ENCODE measurements at places on chromosomes 1 and 21.
A peak's percentile ranks its signal among the peaks of the same experiment; 100 is the strongest.

DNA sequence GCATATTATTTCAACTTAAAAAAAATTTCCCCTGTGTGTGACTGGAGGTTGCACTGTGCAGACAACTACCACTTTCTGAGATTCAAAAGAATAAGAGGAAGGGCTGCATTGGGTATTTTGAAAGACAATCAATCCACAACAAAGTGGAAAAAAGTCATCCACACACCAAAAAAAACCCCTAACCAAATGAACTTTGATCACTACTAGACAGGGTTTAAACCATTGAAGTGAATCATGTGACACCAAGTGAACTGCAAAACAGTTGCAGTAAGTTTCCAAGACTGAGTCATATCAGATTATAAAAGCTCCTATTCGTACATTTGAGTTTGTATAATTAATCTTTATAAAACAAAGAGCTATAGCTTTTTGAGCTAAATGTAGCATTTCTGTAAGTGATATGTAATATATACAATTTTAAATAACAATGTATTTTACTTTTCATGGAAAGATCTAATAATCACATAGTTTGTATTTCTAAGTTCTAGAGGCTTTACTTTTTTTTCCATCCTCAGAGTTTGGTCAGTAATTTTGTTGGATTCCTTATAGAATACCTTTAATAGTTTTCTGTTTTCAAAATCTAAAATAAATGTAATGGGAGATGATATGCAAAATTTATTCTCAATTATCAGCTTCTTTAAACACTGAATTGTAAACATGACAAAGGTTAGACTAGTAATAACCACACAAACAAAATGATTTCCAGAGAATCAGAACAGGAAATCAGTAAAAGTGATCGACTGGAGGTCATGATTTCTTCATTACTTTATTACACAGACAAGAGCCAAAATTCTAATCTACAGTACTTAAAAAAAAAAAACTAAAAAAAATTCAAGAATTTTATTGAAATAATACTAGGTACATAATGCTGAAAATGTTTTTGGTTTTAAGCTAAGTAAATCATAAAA is 50.5 kb upstream of the GFI1 start:
- no peak for DNase-seq

GRCh38 chr21:33268393-33268736 is 2.2 kb downstream of the IL10RB start:
- no peak for DNase-seq

DNA sequence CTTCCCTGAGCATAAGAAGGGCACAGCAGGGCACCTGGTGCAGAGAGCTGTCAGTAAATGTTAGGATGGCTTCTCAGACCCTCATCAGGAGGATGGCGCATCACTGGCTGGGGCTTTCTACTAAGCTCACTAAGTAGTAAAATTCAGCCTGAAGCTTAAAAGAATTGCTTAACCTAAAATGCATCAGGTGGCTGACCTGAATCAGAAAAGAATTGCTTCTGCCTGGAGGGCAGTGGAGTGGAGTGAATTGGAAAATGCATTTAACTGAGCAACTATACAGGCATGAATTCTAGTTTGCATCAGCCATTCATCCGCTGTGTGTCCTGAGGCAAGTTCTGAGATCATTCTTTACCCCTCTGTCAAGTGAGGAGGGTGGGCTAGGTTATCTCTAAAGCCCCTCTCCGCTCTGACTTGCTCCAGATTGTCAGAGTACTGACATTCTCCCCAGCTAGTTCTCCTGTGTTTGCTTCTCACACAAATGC is 142.0 kb upstream of the CD34 start:
- DNase-seq = no peak

- DNase-seq = no peak
Observed at GRCh38 chr1:111197598-111198284, 2.7 kb downstream of the DENND2D start.

DNA sequence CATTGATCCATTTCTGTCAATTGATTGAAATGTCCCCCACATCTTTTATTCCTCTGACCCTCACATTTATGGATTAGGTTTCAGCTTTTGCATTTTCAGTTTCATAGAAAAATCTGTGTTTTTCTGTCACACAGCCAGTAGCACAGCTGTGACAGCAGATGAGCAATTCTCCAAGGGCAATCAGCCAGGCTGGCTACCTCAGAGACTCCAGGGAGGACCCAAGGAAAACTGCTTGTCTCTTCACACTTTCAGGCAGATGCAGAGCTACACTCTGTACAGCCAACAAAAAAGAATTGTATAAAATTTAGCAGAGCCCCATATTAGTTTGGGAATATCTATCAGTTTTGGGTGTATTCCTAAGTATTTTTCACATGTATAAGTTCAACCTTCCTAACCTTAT is 257.2 kb downstream of the LRRC7 start:
- DNase-seq = no peak

DNA sequence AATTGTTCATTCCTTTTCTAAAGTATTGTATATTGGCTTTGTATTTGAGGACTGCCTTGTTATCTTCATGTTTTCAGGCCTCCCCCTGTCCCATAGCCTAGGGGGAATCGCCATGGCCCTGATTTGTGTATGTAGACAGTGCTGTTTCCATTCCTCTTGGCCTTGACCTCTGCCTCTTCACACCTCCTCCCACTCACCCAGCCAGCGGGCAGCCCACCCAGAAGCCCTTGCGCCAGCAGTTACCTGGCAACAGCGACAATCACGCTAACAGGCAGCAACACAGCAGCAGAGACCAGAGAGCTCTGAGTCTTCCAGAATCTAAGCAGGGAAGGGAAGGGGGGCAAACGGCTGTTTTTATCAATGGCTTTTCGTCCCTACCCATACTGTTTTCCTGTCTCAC is 50.0 kb upstream of the NPL start:
- DNase-seq = no peak

DNA sequence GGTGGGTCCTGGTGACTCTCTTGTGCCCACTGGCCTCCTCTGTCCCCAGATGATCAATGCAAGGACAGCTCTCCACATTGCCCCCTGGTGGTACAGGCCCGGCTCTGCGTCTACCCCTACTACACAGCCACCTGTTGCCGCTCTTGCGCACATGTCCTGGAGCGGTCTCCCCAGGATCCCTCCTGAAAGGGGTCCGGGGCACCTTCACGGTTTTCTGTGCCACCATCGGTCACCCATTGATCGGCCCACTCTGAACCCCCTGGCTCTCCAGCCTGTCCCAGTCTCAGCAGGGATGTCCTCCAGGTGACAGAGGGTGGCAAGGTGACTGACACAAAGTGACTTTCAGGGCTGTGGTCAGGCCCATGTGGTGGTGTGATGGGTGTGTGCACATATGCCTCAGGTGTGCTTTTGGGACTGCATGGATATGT is 10.8 kb downstream of the ADAMTSL4 start:
- peak; percentile 46 for DNase-seq

DNA sequence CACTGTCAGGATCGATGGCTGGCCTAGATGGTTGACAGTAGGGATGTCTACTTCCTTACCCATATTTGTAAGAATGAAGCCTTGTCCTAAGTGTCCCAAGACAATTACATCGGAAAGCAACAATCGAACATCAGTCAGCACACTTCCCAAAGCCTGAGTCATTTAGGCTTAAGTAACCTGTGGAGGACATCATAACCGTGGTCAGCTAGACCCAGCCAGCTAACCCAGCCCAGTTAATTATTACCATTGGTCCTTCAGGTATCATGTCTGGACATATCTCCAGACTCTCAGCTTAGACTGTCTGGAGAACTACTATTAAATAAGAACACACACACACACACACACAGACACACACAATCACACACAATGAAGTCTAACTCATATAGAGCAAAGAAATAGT is 264.7 kb downstream of the TRABD2B start:
- DNase-seq = no peak

DNA sequence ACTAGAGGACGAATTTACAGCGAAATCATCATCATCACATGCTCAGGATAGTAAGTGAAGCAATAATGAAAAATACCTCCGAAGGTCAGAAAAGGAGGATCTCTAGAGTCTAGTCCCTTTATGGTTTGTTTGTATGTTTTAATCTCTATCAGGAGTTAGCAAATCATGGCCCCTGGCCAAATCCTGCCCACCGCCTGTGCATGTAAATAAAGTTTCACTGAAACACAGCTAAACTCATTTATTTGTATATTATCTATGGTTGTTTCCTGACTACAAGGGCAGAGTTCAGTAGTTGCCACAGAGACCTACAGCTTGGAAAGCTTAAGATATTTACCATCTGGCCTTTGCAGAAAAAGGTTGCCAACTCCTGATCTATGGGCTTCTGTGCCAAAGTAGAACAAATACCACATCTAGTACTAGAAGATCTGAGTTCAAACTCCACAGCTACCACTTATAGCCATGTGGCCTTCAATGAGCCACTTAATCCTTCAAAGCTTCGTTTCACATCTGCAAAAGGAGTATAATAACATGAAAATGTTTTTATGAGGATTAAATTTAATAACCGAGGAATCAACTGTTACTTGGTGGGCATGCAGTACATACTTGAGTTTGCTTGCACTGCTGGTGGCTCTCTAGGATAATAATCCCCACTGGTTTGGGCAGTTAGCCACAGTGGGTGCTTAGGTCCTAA is 94.0 kb upstream of the KIF26B start:
- no peak for DNase-seq

- DNase-seq = no peak
Observed at GRCh38 chr21:44987301-44987885, 47.6 kb downstream of the SLX9 start.

DNA sequence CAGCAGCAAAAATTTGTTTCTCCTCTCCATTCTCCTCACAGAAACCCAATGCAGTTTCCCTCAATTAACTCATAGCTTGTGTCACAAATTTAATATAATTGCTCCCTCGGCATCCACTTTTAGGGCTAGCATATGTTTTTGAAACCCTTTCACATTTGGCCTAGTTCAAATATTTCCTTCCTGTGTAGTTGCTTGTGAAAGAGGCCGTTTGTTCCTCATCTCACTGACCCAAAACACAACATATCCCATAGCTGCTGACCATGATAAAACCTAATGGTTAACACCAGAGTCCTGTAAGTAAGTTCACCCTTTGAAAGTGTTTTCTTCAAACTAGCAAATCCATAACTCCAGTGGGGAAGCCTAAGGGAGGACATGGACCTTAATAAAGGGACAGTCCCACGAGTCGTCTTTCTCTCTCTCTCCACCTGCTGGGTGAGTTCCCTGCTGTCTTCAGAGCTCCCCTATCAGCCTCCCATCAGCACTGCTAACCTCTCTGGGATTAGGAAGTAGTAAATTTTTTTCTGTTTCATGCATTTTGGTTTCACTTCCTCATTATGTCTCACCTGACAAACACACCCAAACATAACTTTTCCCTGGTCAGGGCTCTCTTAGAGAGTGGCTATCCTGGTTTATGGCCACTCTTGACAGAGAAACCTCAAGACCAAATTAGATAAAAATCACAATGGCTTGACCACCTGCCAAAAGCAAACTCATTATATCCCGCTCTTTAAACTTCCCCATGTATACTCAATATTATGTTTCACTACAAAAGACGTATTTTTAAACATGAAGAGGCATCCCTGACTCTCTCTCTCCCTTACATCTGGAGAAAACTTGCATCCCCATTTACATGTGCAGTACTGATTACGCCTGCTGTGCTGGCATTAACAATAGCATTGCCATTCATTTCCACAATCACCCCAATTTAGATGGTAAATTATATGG is 177.7 kb upstream of the HP1BP3 start:
- no peak for DNase-seq

GRCh38 chr1:54459726-54460191 is 53.6 kb upstream of the SSBP3 start:
- no peak for DNase-seq

DNA sequence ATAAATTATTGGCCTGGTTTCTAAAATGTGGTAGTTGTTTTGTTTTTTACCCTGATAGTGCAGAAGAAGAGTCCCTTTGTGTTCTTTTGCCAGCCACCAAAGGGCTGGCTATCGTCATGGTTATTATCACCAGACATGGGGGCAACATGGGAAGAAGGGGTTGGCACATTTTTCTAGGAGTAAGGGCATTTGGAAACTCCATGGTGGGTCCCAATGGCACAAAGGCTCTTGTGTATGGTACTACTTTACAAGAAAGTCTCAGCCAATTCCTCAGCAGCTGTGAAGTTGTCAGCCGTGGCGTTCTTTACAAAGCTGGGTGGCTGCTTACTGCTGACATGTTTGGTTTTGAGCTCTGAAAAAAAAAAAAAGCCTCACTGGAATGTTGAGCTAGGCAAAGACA is 330.4 kb upstream of the ESRRG start:
- DNase-seq = no peak

GRCh38 chr1:23118957-23119792 is 49.5 kb downstream of the LUZP1 start:
- DNase-seq = no peak

- DNase-seq = no peak
Observed at GRCh38 chr1:25579292-25580252, 36.2 kb downstream of the LDLRAP1 start.

GRCh38 chr1:116990612-116991151 is 10.9 kb upstream of the CD101 start:
- no peak for DNase-seq

DNA sequence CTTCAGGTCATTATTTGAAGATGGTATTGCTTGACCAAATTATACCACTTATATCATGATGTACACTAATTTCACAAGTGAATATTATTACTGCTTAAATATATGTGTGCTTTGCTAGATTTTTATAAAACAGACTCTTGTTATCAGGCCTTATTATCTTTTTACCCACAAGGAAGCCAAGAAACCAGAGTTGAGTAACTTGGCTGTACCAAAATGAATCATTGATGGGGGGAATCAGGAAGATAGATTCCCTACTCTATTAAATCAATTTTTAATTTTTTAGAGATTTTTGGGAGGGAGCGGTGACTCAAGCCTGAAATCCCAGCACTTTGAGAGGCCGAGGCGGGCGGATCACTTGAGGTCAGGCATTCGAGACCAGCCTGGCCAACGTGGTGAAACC is 16.0 kb upstream of the SCCPDH start:
- no peak for DNase-seq

DNA sequence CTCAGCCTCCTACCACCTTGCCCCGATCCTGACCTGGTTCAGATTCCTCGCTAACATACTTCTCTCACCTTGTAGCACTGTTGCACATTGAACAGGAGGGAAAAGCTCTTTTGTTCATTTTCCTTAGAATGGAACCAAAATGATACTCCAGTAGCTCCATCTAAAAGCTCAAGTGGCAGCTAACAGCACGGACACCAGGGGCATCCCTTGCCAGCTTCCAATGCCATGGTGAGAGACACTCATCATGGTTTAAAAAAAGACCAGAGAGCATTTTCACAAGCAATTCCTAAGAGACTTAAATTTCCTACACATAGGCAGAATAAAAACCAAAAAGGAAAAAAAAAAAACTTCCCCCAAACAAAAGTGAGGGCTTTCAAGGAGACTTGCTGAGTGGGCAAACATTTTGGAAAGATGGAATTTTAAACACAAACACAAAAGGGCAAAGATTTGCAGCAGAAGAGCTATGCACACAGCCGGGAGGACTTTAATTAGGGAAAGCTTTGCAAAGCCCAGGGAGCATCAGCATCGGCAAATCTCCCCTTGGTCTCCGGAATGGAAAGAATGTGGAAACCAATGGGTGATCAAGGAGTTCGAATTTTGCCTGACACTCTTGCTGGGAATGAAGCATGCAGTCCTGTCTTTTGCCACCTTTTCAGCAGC is 84.3 kb downstream of the CAPZB start:
- DNase-seq = no peak
